ENCODE measurements at places on chromosomes 12 and 14.

DNA sequence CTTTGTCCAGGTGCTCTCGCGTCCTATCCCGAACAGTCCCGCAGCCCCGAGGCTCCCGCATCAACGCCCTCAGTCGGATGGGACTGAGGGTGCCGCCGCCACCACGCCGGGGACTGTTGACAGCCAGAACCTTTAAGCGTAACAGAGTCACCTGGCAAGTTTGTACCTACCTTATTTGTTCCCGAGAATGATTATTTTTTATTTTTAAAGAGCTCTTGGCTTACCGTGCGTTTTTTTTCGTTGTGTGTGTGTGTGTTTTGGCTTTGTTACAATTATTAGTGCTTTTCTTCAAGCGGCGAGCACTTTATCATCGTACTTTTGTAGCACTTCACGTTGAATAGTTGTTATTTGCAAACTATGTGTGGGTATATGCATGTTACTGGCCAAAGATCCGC is 463 bp downstream of the COA8 start:
- no peak for DNase-seq

DNA sequence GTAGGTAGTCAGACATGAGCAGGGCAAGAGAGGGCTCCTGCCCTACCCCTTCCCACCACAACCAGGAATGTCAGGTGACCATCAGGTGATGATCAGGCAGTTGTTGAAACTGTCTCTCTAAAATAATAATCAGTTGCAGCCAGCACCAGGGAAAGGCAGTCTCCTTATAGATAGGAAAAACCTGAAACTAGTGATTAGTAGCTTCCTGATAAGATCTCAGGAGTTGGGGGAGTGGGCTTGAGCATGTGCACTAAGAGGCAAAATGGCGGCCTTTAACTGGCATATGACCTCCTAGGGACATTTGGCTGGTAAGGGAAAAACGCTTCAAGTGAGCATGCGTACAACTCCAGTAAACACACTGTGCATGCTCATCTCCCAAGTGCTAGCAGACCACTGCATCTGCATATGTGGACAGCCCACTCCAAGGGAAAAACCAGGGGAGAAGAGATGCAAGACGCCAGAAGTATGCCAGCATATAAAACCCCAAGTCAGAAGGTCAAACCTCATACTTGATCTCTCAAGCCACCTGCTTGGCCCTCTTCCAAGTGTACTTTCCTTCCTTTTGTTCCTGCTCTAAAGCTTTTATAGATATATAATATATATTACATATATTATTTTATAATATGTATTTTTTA is 37.1 kb downstream of the TGFB3 start:
- DNase-seq = no peak

GRCh38 chr12:52300796-52301691 is 9.7 kb upstream of the KRT81 start:
- DNase-seq = no peak

DNA sequence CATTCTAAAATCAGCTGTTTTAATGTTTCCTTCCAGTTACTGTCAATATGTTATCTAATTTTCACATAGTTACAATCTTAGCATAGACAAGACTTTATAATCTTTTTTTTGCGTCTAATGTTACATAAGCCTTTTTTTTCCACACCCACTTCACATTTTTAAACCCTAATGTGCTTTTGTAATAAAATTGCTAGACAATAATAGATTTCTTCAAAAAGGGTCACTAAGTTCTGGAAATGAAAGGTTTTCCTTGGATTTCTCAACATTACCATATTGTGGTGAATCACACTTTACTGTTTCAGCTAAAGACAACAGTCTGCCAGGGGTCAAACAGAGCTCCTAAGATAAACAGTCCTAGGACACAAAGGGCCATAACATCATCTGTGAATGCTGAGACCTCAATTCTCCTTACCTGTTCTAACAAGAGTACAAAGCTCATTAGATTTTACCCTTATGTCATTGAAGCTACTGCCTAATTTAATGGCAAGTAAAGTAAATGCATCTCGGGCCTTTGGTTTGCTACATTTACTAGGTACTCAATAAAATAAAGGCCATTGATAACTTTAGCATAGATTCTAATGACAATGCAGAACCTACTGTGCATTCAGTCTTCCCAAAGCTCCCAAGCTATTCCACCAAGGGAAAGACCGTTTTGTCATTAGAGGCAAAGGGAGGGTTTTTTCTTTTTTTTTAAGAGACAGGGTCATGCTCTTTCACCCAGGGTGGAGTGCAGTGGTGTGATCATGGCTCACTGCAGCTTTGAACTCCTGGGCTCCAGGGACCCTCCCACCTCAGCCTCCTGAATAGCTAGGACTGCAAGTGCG is 111.2 kb upstream of the SLC38A2 start:
- no peak for DNase-seq

GRCh38 chr12:1213205-1213604 is 222.2 kb downstream of the ERC1 start:
- DNase-seq = no peak

Measured in right hindlimb (tissue), 1 donor.